ENCODE measurements at places on chromosomes 3 and 15.

GRCh38 chr3:141876381-141876890 lies at the start of gene ATP1B3:
Gene ATP1B3 (plus strand): TSS chr3:141876643. CDS start chr3:141876802, 159 bp downstream.
- DNase-seq, result peak; percentile 70

- no peak for DNase-seq
These were observed 126.5 kb downstream of the FMN1 start for GRCh38 chr15:33068007-33068481.

DNA sequence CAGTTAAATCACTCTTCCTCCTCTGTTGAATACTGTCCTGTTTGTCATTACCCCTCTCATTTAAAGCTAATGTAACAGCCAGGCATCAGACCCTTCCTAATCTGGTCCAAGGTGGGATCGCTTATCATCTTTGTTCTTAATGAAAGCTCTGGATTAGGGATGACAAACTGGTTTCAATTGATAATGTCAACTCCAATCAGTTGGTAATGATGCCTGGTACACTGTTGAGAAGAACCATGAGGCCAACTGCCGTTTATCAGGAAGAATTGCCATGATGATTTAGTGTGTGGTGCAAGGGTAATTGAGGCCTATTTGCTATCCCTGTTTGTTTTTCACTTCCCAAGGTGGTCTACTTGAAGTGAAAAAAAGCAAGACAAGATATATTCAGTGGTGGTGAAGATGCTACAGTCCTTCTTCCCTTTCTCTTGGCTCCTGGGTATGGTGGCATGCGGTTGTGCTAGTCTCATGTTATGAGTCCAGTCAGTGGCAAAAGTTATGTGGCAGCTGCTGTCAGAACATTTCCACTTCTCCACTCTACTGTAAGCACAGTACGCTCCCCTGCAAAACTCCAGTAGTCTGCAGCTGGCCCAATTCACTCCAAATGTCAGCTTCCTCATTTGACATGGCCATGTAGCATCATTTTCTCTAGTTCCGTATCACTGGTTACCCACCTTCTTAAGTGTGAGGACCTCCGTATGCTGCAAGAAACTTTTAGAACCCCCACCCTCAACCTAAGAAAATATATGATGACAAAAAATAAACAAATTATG lies 72.5 kb downstream of the MORC1 start:
- no peak for DNase-seq

GRCh38 chr3:169667166-169668071 lies 3.9 kb upstream of the MECOM start:
- DNase-seq, result no peak

GRCh38 chr3:111072031-111072921 lies 660 bp downstream of the NECTIN3 start:
- DNase-seq, result peak; percentile 0

DNA sequence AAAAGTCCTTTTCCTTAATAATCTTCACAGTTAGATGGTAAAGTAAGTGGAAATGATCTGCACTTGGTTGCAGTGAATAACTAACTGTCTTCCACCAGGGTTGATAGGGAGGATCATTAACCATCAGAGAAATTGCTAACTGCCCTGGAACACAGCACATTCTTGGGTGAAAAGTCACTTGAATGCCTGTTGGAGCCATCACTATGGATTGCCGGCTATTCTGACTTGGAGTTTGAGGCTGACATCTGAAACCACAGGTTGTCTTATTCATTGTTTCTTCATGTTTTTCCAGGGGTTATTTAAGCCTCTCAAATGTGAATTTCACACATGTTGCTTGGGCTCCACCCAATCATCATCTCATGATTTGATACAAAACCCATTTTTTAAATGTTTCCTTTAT lies 901.4 kb downstream of the MCTP2 start:
- DNase-seq, result no peak

DNA sequence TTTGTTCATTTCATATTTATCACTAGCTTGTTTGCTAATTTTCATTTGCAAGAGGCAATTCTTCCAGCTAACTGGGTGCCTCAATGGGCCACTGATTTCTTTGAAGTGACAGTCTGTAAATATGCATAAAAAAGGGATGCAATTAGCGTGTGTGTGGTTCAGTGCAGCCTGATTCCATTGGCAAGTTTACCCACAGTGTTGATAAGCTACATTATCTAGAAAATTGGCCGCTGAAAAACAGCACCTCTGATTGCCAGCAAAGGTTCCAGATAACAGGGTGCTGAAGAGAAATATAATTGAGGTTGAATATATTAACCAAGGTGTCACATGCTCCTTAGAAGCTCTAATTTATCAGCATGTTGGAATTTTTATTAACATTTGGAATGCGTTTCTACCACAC lies 76.9 kb downstream of the SAMMSON start:
- DNase-seq, result no peak

GRCh38 chr3:112117841-112118571 lies 15.0 kb downstream of the GCSAM start:
- no peak for DNase-seq

GRCh38 chr15:74669627-74670026 lies 26.2 kb downstream of the EDC3 start:
- DNase-seq, result no peak

GRCh38 chr3:127371846-127372245 lies 84.0 kb upstream of the PRR20G start:
- DNase-seq, result no peak

GRCh38 chr3:196967412-196968232 lies 1.0 kb downstream of the PIGZ start:
- DNase-seq, result no peak

- DNase-seq, result no peak
These were observed 193.5 kb downstream of the ULK4 start for GRCh38 chr3:41768363-41768762.

- no peak for DNase-seq
These were observed 21.7 kb downstream of the KIF7 start for GRCh38 chr15:89633585-89633984.

GRCh38 chr15:63052077-63052841 lies 9.7 kb downstream of the TPM1 start:
- no peak for DNase-seq

- no peak for DNase-seq
These were observed 42.8 kb upstream of the RNU6-1 start for GRCh38 chr15:67882487-67883233.

DNA sequence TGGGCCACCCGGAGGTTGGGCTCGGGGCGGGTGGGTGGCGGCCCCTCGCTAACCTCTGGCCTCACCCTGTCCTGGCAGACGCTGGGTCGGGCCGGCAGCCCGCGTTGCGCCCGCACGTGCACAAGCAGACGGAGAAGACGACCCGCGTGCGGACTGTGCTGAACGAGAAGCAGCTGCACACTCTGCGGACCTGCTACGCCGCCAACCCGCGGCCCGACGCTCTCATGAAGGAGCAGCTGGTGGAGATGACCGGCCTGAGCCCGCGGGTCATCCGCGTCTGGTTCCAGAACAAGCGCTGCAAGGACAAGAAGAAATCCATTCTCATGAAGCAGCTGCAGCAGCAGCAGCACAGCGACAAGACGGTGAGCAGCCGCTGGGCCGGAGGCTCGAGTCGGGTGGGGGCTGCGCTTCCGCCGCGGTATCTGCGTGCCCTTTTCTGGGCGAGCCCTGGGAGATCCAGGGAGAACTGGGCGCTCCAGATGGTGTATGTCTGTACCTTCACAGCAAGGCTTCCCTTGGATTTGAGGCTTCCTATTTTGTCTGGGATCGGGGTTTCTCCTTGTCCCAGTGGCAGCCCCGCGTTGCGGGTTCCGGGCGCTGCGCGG lies 3.7 kb downstream of the ISL2 start:
- no peak for DNase-seq

DNA sequence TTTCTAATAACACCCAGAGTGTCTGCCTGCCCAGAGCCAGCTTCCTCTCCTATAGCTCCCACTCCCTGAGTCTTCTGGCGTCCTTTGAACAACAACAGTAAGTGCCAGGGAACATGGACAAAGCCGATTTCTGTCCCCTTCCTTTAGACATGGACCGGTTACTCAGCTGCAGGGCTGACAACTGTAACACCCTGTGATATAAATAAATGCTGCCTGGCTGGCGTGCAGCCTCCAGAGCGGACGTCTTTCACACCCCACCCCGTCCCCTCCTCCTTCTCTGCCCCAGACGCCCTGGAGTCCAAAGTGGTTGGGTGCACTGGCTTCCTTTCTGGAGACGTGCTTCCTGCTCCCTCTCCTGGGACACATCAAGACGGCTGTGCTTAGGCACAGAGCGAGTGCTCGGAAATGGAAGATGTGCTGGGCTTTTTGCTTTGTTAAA lies 281.9 kb upstream of the LRRFIP2 start:
- no peak for DNase-seq

DNA sequence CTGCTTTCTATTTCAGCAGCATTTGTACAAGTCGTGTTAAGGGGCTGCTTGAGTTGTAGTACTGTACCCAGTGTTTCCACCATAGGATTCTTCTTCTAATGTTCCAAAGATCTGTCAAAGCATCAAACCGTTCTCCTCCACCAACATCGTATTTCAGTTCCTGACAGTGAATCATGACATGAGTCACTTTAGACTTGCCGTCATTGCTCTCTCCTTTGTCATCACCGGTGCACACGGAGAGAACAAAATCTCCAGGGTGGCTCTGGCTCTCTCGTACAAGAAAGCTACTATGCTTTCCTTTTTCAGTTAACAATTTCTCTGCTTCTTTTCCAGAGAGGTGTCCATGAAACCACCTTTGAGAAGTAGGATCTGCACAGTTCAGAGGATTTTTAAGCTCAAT lies 270.9 kb upstream of the CCDC54 start:
- DNase-seq, result no peak

DNA sequence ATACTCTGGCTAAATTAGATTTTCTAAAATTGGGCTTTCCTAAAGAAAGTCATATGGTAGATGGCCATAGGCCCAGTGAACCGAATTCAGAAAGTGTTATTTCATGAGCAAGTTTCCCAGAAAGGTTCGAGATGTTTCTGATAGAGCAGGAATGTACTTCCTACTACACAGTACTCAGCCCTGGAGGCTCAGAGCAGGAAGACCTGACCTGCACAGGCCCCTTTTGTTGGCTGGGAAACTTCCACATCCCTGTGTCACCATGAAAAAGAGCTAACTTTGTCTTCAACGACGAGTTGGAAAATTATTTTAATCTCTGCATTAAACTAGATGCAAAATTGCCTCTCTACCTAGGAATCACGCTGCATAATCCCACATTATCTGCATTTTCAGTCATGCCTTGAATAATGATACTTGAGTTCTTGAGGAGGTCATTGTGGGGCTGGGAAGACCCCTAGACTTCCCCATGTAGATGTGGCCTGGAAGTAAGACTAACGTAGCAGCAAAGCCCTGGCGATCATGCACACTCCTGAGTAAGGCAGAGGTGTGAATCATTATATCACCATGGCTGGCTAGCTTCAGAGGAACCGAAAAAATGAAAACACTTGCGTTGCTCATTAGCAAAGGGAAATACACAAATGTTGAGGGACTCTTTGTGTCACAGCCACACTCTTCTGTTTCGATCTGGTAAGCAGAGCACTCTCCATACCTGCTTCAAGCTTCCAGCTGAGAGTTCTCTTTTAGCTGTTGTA lies 47.1 kb downstream of the CMTM7 start:
- no peak for DNase-seq

GRCh38 chr3:8154617-8155016 lies 347.0 kb upstream of the LMCD1 start:
- no peak for DNase-seq

DNA sequence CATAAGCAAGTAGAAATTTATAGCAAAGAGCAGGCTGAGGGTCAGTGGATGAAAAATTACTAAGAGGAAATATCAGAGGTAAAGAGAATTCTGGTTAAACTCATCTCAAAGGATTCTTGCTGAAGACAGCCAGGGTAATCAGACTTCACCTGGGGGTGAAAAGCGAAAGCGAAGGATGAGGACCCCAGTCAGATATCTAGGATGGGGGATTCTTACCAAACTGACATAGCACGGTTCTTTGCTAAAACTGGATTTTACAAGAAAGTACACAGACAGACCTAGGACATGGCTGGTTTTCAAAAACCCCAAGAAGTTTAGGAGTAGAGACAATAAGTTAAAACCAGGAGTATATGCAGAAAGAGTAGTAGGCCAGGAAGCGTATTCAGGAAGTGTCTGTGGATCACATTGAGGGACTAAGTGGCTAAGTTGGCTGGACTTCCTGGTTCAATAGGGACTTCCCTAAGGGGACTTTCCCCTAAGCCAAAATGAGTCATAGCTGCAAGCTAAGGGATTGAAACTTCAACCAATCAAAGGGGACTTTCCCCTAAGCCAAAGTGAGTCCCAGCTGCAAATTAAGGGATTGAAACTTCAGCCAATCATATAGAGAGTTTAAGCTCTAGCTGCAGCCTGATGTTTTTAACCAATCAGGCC lies 2.4 kb upstream of the CFAP91 start:
- peak; percentile 3 for DNase-seq

DNA sequence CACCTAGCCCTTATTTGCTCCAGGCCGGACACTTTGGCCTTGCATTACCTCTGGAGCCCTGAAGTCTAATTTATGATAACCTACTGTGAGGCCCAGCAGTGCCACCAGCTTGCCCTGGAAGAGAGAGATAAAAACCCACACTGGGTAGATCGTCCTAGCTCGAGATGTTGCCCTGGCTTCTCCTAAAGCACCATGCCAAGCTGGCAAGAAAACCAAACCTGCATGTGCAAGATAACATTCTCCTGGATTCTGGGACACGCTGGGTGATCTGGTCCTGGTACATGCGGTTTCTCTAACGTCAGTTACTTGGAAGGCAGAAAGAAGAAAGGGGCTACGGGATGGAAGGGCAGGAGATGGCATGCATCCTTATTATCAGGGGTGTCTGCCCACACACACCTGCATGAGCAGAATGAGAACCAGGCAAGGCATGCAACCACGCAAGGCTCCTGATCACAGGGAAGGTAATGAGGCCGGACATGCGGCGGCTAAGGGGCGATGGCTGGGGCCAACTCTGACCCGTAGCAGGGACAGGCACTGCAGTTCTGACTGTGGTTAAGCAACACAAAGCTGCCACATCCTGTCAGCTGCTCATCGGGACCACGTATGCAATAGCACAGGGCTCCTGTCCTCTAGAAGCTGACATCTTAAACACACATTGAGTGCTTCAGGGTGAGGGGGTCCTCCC lies 73.0 kb downstream of the OXNAD1 start:
- DNase-seq, result no peak

- no peak for DNase-seq
These were observed 10.7 kb downstream of the CHST14 start for GRCh38 chr15:40481341-40482074.

- DNase-seq, result no peak
These were observed 313.9 kb upstream of the NR2E3 start for GRCh38 chr15:71496336-71496955.

All from stimulated activated CD4-positive, alpha-beta T cell treated with anti-CD3 and anti-CD28 coated beads, Interleukin-12 subunit alpha, Interleukin-12 subunit beta, amount 100 ng/mL, for 24 hours (primary cell).